Hippocampal formation (tissue), 2 donors: ENCODE measurements at places on chromosomes 1 and 21.

DNA sequence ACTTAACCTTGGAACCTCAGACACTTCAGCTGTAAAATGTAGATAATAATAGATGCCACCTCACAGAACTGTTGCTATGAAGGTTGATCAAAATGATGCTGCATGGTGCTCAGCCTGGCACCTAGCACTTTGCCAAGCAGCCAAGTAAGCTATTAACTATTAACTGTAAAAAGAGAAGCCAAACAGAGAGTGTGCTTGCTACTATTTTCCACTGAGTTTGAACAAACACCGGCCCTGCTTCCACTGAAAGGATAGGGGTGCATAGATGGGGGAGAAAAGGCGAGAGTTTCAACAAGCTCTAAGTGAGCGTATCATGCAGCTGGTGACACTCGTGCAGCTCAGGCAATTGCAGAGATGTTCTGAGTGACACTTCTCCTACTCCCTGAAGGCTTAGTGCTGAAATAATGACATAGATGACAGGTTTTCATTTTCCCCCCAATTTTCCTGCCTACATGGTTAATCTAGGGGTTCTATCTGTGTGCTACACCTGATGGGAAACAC is 78.2 kb downstream of the GPR88 start:
- DNase-seq: no peak

DNA sequence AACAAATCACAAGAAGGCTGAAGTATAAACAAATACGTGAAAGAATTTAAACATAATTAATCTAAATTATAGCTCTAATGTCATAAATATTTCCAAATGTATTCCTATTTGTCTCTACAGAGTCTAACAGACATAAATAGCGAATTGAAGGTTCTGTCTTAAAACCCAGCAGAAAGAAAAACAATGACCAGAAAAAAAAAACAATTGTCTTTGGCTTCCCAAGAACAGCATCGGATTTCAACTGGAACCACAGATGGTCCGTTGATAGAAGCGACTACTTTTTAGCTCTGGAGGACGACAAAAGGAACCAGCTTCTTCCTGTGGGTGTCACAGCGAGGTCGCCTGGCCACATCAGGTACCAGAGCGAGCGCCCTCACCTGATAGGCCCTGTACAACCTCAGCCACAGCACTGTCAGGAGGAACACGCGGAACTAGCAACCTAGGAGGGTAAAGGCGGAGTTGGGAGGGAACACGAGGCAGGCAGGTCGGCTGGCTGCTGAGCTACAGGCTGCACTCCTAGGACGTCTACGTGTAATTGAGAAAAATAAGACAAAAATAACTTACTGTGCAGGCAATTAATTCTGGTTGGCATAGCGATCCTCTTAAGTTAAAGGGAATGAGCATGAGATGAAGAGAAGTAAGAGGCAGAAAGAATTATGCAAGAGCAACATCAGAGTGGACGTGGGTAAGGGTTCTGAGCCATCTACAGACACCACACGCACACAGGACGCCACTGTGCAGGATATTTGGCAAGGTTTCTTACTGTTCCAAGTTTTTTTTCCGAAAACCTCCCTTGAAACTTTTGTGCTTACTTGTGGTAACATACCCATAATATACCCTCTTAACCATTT is 16.7 kb upstream of the PRDM15 start:
- no peak for DNase-seq

DNA sequence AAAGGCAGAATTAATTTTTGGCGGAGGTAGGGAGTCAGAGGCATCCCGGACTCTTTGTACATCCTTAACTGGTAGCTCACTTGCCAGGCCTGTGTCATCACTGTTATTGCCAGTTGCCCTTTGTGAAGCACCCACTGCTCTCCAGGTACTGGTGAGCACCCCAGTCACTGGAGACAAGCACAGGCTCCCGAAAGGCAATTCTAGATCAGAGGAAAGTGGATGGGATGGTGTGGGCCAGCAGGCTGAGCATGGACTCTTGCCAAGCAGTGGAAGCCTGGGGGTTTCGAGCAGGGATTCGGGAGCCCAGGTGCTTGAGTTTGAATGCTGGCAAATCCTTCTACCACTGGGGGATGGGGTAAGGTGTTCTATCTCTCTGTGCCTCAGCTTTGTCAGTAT is 551.1 kb downstream of the MATN1 start:
- DNase-seq: no peak

DNA sequence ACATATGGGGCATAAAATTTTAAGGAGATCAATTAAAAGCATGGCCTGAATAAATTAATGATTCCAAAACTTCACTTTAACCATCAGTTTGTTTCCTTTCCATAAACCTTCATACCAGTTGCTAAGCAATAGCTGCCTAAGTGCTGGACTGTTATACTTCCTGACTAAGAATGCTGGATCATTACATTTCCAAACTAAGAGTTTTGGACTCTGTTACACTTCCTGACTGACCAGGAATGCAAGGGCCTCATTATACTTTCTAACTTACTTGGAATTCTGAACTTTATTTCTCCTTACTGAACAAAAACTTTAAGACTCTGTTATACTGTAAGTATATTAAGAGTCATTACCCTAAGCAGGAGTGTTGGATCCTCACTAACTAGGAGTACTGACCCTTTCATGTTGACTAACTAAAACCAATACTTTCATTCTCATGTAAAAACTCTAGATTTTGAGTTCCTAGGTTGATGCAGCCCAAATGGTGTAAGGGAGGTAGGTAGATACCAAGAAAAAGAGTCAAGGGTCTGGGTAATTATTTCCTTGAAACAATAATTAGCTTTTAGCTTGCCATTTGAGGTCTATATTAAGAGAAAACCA is 118.2 kb downstream of the FAF1 start:
- DNase-seq: no peak

DNA sequence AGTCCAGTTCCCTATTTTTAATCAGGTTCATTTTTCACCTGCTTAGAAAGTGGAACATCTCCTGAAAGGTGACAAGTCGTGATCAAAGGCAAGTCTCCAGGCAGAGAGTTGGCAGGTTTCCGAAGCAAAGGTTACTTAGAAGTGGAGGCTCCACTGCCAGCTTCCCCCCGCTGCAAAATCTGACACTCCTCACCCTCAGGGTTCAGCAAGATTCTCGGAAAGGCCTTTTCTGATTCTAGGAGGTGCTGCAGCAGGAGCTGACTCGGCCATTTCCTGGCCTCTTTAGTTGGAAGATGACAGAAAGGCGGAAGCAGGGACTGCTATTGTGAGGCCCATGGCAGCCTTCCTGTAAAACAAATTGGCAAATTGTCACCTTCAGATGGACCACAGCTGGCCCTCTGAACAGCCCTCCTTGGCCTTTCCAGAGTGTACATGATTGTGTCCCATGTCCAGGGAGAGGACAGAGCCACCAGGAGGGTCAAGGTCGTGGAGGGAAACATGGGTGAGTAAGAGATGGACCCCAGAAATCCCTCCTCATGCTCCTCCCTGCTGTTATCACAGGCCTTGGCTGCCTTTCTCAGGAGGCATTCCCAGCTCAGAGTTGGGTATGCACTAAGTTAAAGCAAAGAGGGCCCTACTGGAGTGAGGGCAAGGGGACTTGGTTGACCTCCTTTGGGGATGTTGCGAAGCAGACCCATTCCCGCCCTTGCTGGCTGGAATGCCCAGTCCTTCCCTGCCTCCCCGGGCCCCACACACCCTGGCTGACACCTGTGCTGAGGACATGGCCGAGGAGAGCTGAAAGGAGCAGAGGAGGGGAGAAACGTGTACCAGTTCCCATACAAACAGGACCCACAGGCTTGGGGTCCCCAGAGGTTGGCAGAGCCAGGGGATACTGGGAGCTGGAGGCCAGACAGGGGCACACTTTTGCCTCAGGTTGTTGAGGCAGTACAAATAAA is 115.5 kb upstream of the IRF2BP2 start:
- no peak for DNase-seq

GRCh38 chr1:206447422-206447765 is 22.9 kb upstream of the IKBKE start:
- DNase-seq: no peak

- no peak for DNase-seq
Measured at GRCh38 chr1:197632651-197633050, 142.6 kb downstream of the DENND1B start.

DNA sequence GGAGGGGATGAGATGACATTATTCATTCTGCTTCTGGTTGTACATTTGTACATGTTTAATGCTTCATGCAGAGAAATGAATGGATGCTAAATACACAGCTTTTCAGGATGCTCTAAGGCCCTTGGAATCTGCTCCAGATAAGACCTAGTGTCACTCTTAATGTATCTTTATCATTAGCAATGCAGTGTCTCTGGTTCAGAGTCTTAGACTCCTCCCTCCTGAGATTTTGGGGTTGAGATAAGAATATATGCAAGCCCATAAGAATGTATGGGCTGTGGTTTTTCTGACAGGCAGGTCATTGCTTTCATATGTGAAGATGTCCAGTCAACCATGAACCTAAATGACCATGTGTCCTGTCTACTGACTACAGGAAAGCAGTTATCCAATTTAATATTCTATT is 415.5 kb downstream of the RPS6KC1 start:
- no peak for DNase-seq

- no peak for DNase-seq
Measured at GRCh38 chr1:3417082-3417739, 37.3 kb upstream of the ARHGEF16 start.
